ENCODE measurements at places on chromosomes 2 and 18.
A peak's percentile ranks its signal among the peaks of the same experiment; 100 is the strongest.

DNA sequence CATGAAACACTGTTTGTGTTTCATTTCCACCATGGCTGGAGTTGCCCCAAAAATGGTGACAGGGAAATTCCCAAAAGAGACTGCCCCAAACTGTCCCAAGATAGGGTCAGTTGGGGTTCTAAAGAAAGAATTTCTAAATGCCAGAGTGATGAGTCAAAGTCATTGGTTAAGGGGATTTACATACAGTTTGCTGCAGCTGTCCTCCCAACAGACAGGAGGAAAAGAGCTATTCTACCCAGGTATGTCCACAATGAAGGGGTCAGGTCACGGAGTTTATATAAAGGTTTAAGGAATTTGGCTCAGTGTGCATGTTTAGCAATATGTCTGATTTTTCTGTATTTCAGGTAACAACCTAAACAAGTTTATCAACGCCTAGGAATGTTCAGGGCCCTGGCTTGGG lies 344.1 kb downstream of the TDRD15 start:
- ATAC-seq = no peak

- peak; percentile 74 for ATAC-seq
Measured at GRCh38 chr2:27191070-27191829, 20.6 kb upstream of the ATRAID start.

- no peak for ATAC-seq
Measured at GRCh38 chr2:5528706-5529105, 163.5 kb upstream of the SOX11 start.

DNA sequence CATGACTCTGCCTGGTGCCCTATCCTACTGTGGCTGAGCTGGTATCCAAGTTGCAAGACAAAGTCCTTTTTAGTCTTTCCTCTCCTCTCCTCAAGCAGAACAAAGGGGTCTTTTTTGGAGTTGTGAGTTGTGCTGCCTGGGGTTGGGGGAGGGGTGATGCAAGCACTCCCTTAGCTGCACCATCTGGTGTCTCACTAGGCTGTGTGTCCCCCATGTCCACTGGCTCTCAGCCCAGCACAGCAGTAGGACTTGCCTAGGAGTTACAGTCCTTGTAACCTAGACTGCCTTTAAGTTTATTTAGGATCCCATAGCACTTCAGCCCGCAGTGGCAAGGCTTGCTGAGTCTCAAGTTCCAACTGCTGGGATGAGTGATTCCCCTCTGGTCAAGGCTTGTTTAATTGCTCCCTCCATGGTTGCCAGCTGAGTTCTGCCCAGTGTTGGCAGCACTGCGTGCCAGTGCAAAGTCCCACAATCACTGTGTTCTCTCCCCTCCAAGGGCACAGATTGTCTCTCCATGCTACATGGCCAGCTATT lies 13.2 kb upstream of the ILKAP start:
- ATAC-seq = no peak

DNA sequence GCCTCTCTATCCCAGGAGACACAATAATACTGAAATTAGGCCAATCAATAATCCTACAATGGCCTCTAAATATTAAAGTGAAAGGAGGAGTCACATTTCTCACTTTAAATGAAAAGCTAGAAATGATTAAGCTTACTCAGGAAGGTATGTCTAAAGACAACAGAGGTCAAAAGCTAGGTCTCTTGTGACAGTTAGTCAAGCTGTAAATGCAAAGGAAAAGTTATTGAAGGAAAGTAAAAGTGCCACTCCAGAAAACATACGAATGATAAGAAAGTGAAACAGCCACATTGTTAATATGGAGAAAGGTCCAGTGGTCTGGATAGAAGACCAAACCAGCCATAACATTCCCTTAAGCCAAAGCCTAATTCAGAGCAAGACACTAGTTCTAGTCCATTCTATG lies 9.5 kb downstream of the SESTD1 start:
- ATAC-seq = no peak

All from activated CD4-positive, CD25-positive, alpha-beta regulatory T cell treated with anti-CD3 and anti-CD28 coated beads, Interleukin-2, amount 50 U/mL, for 24 hours (primary cell).